Epithelial cell of proximal tubule (primary cell): ENCODE measurements at places on chromosomes 3 and 15. TPM values are rescaled to one million over a fixed set of nuclear protein-coding genes. Genes with fewer than 3 reads are reported as not detected.

DNA sequence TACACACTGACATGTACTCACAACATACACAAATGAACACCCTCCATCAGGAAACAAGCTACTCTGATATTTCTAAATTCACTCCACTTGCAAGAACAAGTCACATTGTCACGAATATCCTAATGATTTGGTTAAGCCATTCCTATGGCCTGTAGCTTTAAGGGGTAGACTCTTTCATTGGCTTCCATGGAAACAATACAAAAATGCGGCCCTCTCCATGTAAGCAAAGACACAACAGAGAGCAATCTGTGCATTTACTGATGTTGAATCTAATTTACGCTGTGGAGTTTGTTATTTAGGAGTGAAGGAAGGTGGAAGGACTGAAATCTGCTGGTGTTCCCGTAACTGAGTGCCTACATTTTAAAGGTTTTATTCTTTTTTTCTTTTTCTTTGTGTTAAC is 114.5 kb downstream of the FMN1 start:
- DNase-seq = no peak

DNA sequence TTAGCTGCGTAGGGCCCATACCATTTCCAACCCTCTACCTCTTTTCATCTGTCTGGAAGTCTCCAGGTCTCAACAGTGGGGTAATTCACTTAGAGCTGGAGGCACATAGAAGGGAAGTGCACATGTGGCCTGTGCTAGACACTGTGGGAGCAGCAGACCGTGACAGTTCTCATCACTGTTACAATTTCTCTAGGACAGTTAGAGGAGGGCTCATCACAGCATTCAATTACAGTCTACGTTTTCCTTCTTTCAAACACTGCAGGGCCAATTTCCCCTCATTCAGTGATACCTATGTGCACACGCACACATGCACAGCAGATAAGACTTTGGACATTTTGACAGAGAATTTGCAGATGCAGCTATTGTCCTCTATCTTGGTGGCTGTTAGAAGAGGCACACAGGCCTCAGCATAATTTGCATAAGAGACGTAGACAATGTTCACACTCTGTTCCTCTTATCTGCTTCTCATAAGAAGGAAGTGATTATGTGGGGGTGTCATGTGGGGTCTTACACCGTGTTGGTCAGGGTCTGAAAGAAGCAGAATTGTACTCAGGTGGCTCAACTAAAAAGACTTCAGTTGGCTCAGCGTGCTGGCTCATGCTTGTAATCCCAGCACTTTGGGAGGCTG is 12.6 kb upstream of the HRG start:
- no peak for DNase-seq

The UBE2E1 gene
- total RNA-seq = 76.7 and 94.9 TPM in 2 replicates

GRCh38 chr3:146431240-146431639 is 38.1 kb downstream of the PLSCR2 start:
- DNase-seq = no peak

DNA sequence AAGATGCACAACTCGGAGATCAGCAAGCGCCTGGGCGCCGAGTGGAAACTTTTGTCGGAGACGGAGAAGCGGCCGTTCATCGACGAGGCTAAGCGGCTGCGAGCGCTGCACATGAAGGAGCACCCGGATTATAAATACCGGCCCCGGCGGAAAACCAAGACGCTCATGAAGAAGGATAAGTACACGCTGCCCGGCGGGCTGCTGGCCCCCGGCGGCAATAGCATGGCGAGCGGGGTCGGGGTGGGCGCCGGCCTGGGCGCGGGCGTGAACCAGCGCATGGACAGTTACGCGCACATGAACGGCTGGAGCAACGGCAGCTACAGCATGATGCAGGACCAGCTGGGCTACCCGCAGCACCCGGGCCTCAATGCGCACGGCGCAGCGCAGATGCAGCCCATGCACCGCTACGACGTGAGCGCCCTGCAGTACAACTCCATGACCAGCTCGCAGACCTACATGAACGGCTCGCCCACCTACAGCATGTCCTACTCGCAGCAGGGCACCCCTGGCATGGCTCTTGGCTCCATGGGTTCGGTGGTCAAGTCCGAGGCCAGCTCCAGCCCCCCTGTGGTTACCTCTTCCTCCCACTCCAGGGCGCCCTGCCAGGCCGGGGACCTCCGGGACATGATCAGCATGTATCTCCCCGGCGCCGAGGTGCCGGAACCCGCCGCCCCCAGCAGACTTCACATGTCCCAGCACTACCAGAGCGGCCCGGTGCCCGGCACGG is 991 bp downstream of the SOX2 start:
- DNase-seq = no peak

The RBMS3 gene
- total RNA-seq = 7.7 and 13.2 TPM in 2 replicates

The PKM gene
- 1,902 and 2,237 TPM in 2 replicates for total RNA-seq

- no peak for DNase-seq
These were observed 25.4 kb downstream of the XXYLT1 start for GRCh38 chr3:195245531-195245951.

- no peak for DNase-seq
These were observed 9.2 kb downstream of the CXCR6 start for GRCh38 chr3:45952456-45952855.

The FETUB gene
- 0.36 TPM in 1 of 2 replicates, not detected in the other for total RNA-seq

The FANCD2OS gene
- not detected in 2 replicates for total RNA-seq

GRCh38 chr3:108862865-108863798 is 40.5 kb downstream of the TRAT1 start:
- peak; percentile 66 for DNase-seq

DNA sequence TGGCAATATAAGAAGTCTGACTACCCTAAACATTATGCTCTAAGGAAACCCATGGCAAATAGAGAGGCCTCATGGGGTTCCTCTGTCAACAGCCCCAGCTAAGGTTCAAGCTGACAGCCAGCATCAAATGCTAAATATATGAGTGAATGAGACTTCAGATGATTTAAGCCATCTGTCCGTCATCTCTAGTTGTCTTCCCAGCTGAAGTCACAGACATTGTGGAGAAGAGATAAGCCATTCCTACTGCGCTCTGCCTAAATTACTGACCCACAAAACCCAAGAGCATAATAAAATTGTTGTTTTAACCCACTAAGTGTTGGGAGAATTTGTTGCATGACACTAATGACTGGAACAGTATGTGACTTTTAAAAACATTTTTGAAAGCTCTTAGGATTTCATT is 87.3 kb upstream of the IGSF10 start:
- no peak for DNase-seq

DNA sequence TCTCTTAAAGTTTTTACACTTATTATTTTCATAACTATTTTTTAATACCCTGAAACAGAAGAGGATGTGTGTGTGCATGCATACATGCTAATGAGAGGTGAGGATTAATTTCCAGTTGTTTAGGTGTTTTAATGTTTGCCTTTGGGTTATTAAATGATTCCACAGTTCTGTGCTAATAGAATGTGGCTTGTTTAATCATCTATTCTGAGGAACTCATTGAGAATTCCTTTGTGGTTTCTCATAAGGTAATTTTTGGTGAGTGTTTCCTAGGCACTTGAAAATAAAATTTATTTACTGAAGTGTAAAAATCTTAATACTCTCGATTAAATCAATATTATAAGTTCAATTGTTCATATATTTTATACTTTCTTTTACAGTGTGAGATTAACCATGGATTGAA is 38.0 kb downstream of the STAC start:
- DNase-seq = peak; percentile 57

The CCDC39 gene
- total RNA-seq = not detected in 2 replicates

The TLR9 gene
- total RNA-seq = not detected in 2 replicates

- DNase-seq = no peak
These were observed 208.9 kb upstream of the ST8SIA2 start for GRCh38 chr15:92184679-92185230.

The CPN2 gene
- not detected in 2 replicates for total RNA-seq

DNA sequence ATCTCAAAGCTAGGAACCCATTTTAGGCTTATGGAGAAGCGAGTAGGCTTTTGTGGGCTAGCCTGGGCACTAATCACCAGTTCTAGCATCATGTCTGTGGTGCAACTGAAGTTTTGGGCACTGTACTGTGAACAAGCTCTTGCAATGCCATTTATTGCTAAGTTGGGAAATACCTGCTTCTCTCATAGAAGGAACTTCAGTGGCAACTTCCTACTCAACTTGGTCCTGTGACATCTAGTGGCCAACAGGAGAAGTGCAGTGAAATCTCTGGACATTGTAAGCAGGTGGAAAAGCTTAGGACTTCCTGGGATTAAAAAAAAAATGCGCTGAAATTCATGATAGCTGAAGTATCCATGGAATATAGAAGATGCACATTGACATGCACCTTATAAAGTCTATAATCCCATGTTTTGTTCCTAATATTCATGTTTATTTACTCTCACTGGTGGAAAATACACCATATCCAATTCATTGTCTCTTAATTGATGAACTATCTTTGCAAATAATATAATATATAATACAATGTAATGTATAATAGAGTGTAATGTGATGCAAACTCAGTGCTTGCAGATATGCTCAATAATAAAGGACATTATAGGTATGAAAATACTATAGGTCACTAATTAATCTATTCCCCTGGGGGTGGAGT is 6.5 kb upstream of the ALDH1A3 start:
- DNase-seq = peak; percentile 74

The PTH1R gene
- total RNA-seq = 1.2 and 11.5 TPM in 2 replicates

DNA sequence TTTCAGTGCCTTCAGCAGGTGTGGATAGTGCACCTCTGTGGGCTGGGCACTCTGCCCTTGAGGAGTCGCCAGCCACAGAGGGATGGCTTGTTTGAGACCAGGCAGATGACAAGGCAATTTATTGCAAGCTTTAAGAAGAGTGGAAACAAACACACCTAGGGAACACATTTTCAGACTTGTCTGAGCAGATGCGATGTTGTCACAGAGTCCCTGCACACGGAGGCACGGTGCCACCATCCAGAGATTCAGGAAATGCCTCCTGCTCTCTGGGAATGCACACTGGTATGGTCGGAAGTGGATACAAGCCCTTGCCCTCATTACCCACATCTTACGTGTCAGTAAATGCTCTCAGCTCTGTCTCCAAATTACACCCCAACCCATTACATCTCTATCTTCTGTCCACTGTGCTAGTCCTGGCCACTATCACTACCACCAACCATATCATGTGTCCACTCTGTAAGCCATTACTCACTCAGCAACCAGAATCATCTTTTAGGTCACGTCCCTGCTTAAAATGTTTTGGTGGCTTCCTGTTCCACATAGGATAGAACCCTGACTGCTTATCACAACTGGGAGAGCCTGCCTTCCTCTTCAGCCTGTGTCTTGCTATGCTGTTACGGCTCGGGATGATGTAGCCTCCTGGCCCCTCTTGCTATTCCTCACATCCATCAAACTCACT is 196.9 kb downstream of the SLCO3A1 start:
- no peak for DNase-seq

DNA sequence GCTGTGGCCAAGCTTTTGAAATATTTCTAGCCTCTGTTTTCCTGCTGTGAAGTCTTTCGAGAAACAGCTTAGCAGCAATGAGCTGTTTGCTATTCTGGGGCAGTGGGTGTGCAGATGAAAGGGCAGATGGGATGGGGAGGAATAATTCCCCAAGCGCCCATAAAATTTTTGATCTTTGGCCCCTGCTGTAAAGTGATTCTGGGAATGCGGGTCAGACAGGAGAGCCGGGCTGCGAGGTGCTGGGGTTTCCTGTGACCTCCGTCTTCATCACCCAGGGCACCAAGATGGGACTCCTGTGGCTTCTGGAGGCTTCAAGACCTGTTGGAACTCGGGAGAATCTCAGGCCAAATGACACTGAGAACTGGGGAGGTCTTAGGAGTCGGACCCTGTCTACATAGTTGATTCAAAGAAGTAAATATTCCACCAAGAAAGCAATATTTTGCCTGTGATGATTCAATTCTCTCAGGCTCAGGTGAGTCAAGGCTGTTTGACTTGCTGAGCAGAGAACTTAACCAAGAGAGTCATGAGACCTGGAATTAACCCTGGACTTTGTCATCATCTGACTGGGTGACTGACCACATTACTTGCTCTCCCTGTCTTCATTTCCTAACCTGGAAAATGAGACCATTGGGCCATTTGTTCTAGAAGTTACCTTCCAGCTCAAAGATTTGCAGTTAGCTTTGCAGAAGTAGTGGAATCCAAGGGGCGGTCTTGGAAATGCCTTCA is 86.4 kb downstream of the POLR2M start:
- peak; percentile 27 for DNase-seq

DNA sequence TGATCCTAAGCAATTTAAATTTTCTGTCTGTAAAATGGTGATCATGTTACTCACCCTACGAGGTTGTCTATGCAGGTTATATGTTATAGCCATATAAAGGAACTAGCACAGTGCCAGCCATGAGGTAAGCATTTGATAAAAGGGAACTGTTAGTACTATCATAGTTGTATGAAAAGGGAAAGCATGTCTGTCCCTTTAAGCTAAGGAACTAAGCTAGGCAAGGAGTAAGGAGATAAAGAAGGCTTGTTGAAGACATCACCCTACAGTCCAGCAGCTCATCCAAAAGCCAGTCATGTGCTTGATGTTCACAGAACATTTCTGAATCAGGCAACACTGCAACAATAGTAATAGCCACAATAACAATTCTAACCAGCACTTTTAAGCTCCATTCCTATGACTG is 243.9 kb downstream of the ZBTB20 start:
- DNase-seq = no peak

DNA sequence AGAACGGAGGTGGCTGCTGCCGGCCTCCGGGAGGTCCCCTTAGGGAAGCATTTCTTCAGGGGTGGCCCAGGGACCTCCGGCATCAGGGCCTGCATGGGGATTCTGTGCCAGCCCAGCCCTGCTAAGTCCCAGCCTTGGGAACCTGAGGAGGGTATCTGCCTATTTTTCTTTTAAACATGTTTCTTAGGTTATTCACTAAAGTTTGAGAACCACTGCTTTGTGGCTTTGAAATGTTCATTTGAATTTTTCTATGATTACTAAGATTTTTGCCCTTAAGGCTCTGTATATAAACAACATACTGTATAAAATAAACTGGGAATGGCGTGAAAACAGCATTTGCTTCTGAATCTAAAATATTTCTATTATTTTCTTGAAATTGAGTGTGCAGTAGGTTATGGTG is 24.4 kb downstream of the FAN1 start:
- DNase-seq = no peak

DNA sequence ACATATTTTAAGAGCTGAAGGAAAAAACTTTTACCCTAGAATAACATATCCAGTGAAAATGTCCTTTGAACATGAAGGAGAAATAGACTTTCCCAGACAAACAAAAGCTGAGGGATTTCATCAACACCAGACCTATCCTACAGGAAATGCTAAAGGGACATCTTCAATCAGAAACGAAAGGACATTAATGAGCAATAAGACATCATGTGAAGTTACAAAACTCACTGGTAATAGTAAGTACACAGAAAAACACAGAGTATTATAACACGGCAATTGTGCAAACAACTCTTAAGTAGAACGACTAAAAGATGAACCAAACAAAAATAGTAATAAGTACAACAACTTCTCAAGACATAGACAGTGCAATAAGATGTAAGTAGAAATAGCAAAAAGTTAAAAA is 3.5 kb upstream of the ZSCAN2 start:
- DNase-seq = no peak

The HEXA gene
- 63.4 and 82.7 TPM in 2 replicates for total RNA-seq
